ENCODE measurements at places on chromosomes 7 and 10. TPM values are rescaled to one million over a fixed set of nuclear protein-coding genes. Genes with fewer than 3 reads are reported as not detected.

- no peak for DNase-seq
These were observed 14.5 kb downstream of the TUBGCP2 start for GRCh38 chr10:133294189-133294588.

DNA sequence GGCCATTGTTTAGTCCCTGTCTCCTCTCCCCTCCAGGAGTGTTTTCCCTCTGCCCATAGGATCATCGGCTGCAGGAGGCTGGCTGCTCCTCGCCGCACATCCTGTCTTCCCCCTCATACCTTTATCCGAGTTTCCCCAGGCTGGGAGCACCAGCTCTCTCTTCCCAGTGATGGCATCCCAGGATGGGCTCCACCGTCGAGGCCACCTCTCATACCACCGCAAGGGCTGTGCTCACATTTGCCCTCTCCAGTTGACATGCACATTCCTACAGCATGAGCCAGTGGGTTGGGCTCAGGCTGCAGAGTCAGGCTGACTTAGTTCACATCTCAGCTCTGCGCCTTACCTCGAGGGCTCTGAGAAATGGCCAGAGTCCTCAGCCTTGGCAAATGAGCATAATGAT is 12.1 kb downstream of the HKDC1 start:
- DNase-seq = no peak

DNA sequence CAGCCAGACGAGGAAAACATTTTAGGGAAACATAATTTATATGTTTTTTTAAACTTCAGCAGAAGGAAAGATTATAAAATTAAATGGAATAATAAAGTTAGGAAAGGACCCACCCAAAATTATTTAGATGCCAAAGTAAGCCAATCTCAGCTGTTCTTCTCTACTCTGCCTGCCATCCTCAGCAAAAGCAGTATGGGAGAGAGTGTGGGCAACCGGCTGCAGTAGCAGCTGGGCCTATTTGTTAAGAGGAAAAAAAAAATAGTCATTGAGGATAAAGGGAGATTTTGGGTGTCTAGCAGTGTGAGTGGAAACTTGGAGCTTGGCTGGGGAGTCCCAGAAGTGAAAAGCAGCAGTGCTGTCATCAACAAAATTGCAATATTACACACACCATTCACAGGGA is 15.4 kb downstream of the SEMA3E start:
- DNase-seq = no peak

The NEUROD6 gene
- not detected for total RNA-seq

The FAM237B gene
- total RNA-seq = not detected

- DNase-seq = no peak
These were observed 239.0 kb downstream of the DNAJB9 start for GRCh38 chr7:108808549-108809266.

GRCh38 chr10:110336111-110336721 is 31.5 kb upstream of the SMNDC1 start:
- DNase-seq = no peak

The GIMAP7 gene
- 16.7 TPM for total RNA-seq

The SPDYE2 gene
- total RNA-seq = under 0.01 TPM

DNA sequence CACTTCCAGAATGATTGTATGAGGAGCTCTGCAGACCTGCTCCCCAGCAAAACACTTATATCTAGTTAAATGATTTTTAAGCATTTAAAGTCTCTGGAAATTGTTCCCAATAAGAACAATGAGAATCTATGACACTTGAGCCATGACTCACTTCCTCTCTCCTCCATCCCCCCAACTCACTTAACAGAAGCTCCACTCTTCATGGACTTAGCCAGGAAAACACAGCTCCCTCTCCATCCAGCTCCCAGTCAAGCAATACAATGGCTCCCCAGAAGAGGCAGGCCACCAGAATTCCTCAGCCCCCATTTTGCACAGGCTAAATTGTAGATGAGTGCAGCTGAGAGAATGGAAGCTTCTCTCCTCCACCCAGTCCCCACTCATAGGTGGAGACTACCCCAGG is 27.0 kb downstream of the AOC1 start:
- no peak for DNase-seq

- no peak for DNase-seq
These were observed 1588.8 kb downstream of the REEP3 start for GRCh38 chr10:65110009-65110408.

- DNase-seq = no peak
These were observed 40.1 kb upstream of the PPP1R17 start for GRCh38 chr7:31646942-31647341.

- DNase-seq = no peak
These were observed 289.8 kb downstream of the GLRX3 start for GRCh38 chr10:130425881-130426435.

Measured in hematopoietic multipotent progenitor cell (in vitro differentiated cells).